Anterior cingulate cortex (tissue), 58 donors: ENCODE measurements at places on chromosomes 3 and 15.

- DNase-seq = no peak
Observed at GRCh38 chr15:89034305-89034704, 54.0 kb upstream of the ABHD2 start.

- DNase-seq = no peak
Observed at GRCh38 chr3:170562080-170562479, 23.8 kb downstream of the SLC7A14 start.

GRCh38 chr15:31280046-31280830, 46.4 kb upstream of the KLF13 start:
- DNase-seq = peak; percentile 57

DNA sequence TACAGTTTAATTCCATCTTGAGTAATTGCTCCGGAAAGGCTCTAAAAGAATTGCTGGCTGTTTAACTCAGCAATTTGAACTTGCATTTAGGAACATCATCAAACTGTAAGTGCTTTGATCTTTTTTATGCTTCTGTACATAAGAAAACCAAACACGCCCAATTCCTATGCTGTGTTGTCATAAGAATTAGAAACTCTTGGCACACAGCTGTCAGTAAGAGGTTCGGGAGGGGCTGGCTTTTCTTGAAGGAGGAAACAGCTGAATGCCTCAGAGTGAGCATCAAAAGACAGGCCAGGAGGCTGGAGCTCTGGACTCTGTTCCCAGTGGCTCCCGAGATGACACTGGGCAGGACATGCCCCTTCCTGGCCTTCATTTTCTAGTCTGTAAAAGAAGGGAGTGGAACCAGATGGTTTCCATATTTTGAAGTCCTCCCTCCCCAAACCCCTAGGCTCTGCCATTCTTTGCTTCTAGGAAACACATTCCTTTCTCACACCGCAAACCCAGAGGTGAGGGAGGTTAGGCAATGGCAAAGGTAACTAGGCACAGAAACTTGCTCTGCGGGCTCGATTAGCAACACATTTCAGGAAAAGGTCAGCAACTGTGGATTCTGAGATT, 73.7 kb upstream of the DLG1 start:
- no peak for DNase-seq

DNA sequence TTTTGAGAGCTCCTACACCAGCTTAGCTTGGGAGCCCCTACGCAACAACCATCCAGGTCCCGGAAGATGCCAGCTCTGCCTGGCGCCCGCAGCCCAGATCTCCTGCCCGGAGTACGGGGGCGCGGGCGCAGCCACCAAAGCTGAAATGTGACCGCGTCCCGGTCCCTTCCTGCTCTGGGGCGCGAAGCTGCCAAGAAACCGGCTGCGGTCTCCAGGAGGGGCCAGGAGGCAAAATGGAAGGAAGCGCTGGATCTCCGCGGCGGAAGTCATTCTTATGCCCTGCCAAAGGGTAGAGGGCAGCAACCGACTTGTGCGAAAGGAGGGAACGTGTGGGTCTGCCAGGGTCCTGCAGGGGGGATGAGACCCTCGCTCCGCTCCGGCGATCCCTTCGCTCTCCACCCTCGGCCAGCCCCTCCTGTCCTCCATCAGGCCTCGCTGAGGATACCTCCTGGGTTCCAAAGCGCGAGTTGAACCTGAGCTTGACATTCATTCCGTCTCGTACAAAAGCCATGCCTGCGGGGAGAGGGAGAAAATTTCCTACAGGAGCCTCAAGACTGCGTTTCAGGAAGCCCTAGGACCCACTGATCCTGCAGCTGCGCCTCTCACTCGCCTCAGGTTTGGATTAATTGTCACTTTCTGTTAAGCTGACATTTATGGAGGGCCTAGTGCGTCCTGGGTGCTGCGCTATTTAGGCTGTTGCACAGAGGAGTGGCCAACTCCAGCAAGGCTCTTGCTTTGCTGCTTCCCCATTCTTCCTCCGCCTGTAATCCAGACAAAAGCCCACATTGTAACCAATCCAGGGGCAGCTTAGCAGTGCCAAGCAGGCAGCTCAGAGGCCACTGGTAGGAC, 98.3 kb upstream of the VGLL3 start:
- peak; percentile 70 for DNase-seq

DNA sequence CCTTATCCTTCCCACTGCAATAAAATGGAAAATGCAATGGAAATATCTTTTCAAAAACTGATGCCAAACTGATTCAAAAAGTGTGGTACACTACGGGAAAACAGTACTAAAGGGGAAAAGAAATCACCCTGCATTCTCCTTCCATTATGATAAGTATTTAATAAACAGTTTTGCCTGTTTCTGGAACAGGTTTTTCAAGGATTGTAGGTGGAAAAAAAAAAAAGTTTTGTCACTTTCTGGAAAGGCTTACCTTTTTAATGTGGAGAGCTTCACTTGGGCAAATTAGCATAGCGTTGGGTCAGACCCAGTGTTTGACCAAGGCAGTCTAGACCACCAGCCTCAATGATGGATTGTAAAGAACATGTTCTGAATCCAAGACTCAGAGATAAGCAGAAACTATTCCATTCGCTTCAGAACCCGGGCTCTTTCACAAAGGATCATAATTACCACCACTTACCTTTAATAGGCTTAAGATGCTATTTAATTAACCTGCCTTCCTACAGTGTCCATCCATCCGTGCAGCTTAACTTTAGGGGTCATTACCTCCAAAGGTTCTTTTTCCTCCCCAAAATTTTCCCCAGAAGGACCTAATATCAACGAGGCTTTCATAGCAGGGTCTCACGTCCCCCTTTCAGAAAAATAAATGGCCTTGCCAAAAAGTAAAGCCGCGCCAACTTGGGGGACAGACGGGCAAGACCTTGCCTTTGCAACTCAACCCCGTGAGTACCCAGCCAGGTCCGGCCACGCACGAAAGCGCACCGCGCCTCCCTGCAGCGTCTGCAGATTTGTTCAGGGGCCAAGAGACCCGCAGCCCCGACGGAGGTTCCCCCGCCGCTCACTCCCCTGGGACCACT, 1.0 kb downstream of the DCBLD2 start:
- DNase-seq = no peak

DNA sequence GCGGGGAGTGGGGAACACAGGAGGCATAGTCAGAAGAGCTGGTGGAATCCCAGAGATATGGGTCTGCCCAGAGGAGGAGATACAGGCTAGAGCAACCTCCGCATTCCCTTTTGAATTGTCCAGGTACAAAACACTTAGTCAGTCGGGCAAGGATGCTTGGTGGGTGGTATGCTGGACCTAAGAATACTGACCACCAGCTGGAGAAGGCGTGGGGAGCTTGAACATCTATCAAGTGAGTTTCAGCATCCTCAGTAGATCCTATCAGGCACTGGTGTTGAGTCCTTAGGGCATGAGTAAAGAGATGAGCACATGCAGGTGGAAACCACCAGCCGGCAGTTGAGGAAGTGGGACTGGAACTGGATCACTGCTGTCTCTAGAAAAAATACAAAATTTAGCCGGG, 14.7 kb upstream of the DIS3L start:
- DNase-seq = no peak

DNA sequence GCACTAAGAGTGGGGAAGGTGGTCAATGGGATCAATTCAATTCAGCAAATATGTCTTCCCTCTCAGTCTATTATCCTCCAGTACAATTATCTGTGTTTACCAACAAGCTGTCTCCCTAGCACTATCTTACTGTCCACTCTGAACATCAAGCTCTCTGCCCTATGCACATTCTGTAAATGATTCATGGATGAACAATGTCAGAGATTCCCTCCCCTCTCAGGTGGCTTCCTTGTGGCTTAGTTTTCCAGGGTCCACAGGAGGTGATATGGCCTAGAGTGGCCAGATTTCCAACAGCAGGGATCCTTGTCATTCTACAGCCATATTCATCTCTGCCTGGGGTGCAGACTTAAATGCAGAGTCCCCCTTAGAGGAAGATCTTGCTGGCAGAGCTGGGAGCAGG, 225.1 kb downstream of the UACA start:
- DNase-seq = no peak

DNA sequence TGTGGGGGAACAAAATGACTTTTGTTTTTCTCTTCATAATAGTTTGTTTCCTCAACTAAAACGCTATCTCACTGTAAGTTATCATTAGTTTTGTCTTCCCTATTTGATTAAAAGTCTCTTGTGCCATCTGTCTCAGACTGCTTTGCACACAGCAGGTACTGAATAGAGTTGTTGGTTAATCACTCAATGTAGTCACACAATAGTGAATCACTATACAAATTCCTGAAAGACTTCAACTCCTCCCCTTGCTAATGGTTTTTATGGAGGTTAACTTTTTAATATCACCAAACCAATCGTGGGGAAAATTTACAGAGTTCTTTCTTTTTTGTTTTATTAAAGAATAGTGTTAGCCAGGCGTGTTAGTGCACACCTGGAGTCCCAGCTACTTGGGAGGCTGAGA, 2.6 kb upstream of the NGLY1 start:
- DNase-seq = no peak

GRCh38 chr3:4504340-4505261, 11.5 kb downstream of the ITPR1 start:
- DNase-seq = no peak

DNA sequence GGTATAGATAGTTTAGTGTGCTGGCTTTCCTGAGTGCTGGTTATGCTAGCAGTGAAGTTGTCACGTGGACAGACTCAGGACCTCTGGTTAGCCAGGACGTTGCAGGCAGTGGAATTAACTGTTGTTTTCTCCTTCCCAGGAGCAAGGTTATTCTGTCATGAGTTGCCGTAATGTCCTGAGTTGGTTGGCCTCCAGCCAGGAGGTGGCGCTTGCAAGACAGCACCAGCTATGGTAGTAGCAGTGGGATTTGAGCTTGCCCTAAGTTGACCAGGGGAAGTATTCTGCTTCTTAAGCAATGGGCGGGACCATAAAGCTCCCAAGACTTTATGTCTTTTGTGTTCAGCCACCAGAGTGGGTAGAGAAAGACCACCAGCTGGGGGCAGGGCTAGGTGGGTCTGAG, 240.7 kb upstream of the DNAJC19 start:
- DNase-seq = no peak

GRCh38 chr15:100113351-100114080, 228.3 kb downstream of the ADAMTS17 start:
- DNase-seq = peak; percentile 50

GRCh38 chr3:138938877-138939560, 7.9 kb downstream of the FOXL2 start:
- no peak for DNase-seq

GRCh38 chr3:46950650-46951241, 25.8 kb downstream of the CCDC12 start:
- DNase-seq = no peak

- no peak for DNase-seq
Observed at GRCh38 chr15:98444138-98444537, 204.2 kb upstream of the IGF1R start.

GRCh38 chr15:41648770-41649169, 11.4 kb upstream of the MGA start:
- no peak for DNase-seq

- no peak for DNase-seq
Observed at GRCh38 chr15:28967990-28968389, 82.2 kb downstream of the APBA2 start.

GRCh38 chr15:89321521-89322410, 12.9 kb downstream of the POLG start:
- no peak for DNase-seq

DNA sequence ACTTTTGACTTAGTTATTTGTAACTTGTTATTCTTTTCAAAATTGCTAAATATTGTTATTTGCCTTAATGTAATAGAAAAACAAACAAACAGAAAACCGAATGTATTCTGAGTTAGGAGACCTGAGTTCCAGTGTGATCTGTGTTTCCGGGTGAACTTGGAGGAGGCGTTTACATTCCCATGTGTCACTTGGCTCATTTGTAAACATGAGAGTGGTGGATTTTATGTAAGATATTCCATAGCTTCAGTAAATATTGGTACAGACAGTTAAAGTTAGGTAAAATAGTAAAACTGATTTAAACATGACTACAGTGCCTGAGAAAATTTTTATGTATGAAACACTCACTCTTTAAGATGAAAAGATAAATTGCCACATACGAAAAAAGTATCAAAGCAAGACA, 287.3 kb upstream of the POU1F1 start:
- no peak for DNase-seq
